ENCODE measurements at places on chromosomes 11 and 22.

GRCh38 chr22:44482776-44483175 lies 15.3 kb downstream of the RTL6 start:
- no peak for DNase-seq

DNA sequence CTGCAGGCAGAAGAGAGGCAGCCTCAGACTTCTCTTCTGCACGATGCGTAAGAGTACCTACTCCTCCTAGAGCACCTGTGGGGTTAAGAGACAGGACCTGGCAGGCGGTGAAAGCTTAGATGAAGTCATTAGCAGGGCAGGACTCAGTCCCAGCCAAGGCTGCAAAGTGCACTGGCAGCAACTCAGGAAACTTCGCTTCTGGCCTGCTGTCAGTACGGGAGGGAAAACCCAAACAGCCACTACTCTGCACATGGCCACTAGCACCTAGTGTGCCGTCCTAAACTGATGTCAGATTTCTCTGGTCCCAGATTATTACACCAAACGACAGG lies 8.8 kb upstream of the KLHL35 start:
- no peak for DNase-seq

DNA sequence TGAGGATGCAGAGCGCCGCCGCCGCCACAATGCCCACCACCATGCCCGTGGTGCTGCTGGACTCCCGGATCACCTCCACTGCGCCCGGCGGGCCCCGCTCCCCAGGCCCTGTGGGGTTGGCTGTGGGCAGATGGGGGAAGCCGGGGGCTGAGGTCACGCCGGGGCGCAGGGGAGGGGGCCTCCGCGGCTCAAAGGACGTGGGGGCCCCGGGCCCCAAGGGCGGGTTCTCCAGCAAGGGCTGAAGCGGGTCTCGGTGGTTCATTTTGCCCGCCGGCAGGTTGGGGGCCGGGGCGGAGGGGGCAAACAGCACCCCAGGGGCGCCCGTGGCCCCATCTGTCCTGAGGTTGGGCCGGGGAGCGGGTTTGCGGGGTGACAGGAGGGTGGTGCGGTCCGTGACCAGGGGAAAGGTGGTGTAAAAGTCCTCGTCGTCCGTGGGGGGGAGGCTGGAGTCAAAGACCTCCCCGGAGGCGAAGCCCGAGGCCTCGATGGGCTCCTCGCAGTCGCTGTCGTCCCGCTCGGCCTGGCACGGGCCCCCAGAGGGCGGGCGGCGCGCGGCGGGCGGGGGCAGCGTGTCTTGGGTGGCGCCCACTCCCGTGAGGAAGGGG lies 16.5 kb downstream of the SLC22A12 start:
- no peak for DNase-seq

DNA sequence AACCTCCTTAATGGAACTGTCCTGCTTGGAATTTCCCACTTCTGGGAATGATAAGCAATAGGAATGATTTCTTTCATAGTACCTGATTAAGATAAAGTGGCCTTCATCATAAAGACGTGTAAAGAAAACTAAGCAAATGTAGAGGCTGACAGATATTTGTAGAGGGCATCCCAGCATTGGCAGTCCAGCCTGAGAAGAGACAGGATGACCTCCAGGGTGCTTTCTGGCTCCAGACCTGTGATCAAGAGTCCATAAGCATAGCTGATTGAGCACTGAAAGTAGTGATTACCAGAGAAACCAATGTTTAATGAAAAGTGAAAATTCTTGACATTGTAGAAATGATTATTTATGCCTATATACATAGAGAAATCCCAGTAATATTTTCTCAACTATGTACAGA lies 33.6 kb downstream of the YAP1 start:
- no peak for DNase-seq

- no peak for DNase-seq
These were observed 236.2 kb downstream of the C11orf87 start for GRCh38 chr11:109658190-109658589.

GRCh38 chr22:49736538-49736937 lies 91.1 kb downstream of the BRD1 start:
- no peak for DNase-seq

DNA sequence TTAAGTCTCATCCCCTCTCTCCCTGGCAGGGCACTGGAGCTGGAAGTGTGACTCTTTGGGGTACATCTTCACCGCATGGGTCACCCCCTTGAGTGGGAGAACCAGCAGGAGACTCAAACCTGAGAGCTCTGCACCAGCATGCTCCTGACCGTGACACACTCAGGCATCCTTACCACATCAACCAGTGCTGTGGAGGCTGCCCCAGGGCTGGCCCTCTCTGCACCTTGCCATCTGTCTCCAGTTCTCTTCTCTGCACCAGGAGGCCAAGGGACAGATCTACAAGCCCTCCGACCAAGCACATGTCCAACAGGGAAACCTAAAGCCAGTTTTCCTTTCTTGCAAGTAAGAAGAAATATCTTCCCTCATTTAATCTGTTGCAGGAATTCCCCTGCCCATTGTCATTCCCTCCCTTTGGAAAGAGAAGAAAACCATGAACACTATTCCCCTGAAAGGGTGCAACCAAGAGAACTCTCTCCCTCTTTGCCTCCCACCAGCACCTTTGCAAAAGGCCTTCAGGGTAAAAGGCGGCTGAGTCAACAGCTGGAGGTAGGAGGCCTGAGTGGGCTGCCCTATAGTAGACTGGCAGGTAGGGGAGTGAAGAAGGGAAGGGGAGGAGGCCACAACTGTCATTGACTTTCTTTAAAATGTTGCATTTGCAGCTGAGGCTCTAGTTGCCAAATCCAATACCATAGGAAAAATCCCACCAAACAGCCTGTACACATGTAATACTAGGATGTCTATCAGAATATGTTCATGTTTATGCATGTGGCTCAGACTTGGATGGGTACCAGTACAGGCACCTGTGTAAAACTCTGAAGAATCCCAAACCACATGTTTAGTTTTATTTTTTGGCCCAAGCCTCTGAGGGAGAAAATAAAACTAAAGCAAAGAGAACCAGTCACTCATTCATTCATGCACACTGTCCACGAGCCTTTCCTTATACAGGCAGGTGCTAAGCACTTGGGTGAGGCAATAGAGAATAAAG lies 117.0 kb downstream of the WT1 start:
- DNase-seq, result no peak

GRCh38 chr22:22901578-22902218 lies 14.1 kb downstream of the IGLL5 start:
- DNase-seq, result no peak

- no peak for DNase-seq
These were observed 145.7 kb upstream of the ALDH3B2 start for GRCh38 chr11:67820081-67820480.

DNA sequence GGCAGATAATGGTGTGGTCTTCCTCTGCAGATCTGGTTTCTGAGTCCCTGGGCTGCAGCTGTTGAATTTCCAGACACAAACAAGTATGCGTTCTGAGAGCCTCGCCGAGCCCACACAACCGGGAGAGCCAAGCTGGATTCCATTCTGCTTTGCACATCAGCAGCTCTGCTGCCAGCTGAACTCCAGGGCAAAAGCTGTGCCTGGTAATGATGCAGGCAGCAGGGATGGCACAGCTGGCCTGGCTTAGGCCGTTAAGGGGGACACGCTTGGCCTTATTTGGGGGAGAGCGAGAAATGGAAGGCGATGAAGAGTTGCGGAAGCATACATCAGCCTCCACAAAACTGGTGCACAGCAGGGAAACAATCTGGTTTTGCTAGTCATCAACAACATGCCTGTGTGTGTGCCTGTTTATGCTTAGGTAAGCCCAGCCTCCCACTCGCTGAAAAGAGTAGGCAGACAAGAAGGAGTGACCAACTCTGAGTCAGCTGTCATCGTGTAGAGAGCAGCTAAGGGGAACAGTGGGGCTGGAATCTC lies 25.1 kb downstream of the ADAMTS8 start:
- no peak for DNase-seq

- no peak for DNase-seq
These were observed 60.5 kb upstream of the MMP13 start for GRCh38 chr11:103016031-103016430.

- no peak for DNase-seq
These were observed 18.3 kb downstream of the ELF5 start for GRCh38 chr11:34495239-34495723.

GRCh38 chr11:117816846-117817367 lies 7.6 kb downstream of the FXYD2 start:
- DNase-seq, result no peak

DNA sequence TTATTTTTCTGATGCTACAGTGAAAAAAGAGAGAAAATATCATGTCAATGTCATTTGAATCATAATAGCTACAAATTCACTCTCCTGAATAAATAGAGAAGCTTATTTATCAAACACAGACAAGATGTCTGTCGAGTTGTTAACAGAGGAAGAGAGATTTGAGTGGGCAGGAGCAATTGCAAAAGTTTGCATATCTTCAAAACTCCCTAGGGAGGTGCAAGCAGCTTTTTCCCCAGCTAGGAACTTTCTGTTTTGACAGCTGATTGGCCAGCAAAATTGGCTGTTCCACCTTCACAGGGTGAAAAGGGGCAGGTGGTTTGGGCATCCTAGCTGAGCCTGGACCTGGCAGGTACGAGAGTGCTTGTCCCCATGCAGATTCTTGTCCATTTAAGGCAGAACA lies 98.2 kb downstream of the NTM start:
- DNase-seq, result no peak

DNA sequence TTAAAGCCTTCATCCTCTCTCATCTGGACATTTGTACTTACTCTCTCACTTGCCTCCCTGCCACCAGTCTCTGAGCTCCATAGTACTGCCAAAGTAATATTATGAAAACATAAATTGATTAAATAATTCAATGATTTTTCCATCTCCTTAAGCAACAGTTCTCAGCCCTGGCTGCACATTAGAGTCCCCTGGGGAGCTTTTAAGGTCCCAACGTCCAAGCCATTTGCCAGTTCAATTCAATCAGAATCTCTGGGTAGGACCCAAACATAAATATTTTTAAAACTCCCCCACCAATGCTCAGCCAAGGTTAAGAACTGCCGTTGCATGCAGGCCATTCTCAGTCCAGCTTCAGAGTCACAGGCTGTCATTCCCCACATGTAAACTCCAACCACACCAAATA lies 114.4 kb upstream of the BMAL1 start:
- no peak for DNase-seq

GRCh38 chr22:37933711-37934376 lies 19.6 kb downstream of the C22orf23 start:
- DNase-seq, result peak; percentile 37

- DNase-seq, result no peak
These were observed 15.6 kb upstream of the UCP3 start for GRCh38 chr11:74024261-74025029.

DNA sequence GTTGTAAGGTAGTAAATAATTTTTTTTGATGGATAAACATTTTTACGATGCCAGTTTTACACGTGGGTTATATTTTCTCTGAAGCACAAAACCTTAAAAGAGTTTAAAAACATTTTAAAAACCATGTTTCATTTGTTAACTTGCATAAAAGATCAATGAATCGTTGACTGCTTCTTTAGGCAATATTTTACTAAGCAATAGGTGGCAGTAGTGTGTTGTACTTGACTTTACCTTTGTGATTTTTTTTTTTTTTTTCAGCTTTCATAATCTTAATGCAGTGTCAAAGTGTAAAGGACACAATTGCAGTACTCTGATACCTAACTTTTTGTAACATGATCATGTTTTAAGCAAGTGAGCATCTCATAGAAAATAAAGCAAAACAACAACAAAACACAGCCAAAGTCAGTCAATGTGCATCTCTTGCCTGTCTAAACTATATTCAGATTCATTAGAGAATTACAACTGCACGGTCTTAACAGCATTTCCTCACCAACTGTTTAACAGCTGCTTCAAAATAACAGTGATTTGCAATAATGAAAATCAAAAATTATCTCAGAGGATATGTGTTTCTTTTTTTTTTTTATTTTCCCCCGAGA lies 27.7 kb downstream of the DNAJC24 start:
- DNase-seq, result no peak

- DNase-seq, result no peak
These were observed 1.9 kb downstream of the CAPN5 start for GRCh38 chr11:77068457-77069335.

GRCh38 chr11:35006389-35007128 lies 90.1 kb downstream of the PDHX start:
- DNase-seq, result no peak

DNA sequence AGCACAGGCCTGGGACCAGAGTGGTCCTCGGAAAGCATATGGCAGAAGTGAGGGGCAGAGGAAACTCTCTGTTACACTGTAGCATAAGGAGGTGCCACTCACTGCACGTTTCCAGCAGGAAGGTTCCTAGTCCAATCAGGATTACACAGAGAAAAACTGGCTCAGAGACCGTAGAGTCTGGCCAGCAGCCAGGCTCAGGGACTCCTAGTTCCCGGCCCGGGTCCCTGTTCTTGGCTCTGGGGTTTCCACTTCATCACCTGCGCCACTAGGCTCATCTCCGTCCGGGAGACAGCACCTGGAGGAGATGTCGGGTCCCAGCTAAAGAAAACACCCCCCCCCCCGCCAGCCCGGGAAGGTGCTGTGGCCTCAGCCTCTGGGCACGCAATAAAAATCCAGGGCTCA lies 1.1 kb downstream of the TTLL12 start:
- DNase-seq, result no peak

- no peak for DNase-seq
These were observed 46.5 kb downstream of the ADM start for GRCh38 chr11:10351435-10351764.

DNA sequence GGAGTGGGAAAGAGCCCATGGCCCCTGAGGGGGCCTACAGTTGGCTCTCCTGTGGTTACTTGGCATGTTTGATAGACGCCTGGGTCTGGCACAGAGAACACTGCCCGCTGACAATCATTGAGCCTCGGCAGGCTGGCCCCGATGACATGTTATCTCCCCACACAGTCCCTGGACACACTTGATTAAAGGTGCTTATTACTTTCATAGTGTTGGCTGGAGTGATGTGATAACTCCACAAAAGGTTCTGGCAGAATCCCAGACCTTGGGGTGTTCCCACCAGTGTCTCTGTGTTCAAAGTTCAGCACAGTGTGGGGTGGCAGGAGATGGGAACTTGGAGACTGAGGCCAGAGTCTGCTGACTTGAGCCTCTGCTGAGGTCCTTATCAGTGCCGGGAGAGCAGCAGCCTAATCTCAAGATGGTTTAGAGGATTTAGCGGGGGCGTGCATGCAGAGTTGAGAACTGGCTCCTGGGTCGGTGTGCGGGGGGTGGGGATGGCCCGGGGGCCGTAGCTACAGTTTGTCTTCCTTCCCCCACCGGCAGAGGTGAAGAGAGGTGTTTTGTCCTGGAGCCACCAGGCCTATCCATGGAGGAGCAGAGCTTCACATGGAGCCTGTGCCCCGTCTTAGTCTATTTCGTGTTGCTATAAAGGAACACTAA lies 22.5 kb downstream of the PARVB start:
- DNase-seq, result no peak

DNA sequence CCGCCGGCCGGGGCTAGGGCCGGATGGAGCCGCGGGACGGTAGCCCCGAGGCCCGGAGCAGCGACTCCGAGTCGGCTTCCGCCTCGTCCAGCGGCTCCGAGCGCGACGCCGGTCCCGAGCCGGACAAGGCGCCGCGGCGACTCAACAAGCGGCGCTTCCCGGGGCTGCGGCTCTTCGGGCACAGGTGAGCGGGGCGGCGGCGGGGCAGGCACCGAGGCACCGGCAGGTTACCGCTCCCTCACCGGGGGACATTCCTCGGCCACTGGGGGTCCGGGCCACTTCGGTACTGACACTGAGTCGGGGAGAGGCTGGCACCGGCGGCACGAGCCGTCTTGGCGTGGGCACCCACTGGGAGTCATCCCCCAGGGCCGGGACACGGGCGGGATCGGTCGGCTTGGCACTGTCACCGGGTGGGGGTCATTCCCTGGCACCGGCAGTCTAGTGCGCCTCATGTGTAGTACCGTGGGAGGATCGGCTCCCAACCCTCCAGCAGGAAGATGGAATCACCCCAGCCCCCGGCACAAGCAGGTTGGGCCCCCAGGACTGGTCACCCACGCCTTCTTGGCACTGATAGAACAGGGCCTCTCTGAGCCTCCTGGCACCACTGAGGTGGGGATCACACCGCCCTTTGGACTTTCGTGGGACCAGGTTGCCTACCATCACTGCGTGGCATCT lies 511 bp downstream of the DGKZ start:
- DNase-seq, result no peak
